ENCODE measurements at places on chromosomes 16 and 17.
A peak's percentile ranks its signal among the peaks of the same experiment; 100 is the strongest.

- DNase-seq: no peak
Measured at GRCh38 chr17:80931421-80932265, 60.0 kb upstream of the CHMP6 start.

- DNase-seq: no peak
Measured at GRCh38 chr17:77802333-77802615, 156.2 kb upstream of the TNRC6C start.

- no peak for DNase-seq
Measured at GRCh38 chr17:58019521-58019920, 12.5 kb upstream of the SRSF1 start.

GRCh38 chr16:55435387-55435786, 43.6 kb upstream of the MMP2 start:
- no peak for DNase-seq

- no peak for DNase-seq
Measured at GRCh38 chr17:3704931-3705717, 9.2 kb upstream of the P2RX5 start.

GRCh38 chr16:27374221-27374803, 27.7 kb upstream of the IL21R start:
- DNase-seq: no peak

DNA sequence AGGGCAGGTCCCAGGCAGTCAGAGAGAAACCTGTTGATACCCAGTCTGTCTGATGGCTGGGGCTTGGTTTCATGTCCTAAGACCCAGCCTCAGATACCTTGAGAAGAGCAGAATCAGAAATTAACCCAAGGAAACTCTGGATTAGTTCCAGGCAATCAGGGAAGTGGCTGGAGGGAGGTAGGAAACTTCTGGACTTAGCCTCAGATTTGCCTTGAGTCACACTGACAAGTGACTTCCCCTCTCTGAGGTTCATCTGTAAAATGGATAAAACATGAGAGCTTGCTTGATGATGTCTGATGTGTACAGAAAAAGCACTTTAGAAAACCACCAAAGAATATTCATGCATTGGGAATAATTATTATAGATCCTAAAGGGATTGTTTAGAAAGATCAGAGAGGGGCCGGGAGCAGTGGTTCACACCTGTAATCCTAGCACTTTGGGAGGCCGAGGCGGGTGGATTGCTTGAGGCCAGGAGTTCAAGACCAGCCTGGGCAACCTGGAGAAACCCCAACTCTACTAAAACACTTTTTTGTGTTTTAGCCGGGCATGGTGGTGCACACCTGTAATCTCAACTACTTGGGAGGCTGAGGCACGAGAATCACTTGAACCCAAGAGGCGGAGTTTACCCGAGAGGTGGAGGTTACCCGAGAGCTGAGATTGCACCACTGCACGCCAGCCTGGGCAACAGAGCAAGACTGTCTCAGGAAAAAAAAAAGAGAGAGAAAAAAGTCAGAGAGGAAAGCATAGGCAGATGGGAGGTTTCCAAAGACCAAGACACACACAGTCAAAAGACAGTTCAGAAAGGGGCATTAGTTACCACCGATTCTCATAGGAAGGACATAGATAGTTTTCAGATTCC, 3.8 kb downstream of the CIITA start:
- DNase-seq: no peak

DNA sequence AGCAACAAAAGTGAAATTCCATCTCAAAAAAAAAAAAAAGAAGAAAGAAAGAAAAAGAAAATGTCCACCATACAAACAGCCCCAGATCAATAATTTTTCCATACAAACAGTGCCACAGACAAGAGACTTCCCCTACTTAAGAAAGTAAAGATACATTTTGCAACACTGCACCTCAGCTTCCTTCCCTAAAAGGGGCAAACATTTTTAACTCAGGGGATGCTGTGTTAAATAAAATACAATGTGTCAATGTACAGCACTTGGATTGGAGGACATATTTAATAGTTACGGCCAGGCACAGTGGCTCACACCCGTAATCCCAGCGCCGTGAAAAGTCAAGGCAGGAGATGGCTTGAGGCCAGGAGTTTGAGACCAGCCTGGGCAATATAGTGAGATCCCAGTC, 22.3 kb downstream of the MYH11 start:
- no peak for DNase-seq

GRCh38 chr17:48313096-48313755, 116.8 kb downstream of the SKAP1 start:
- no peak for DNase-seq

- DNase-seq: no peak
Measured at GRCh38 chr17:73613271-73614233, 30.7 kb downstream of the SDK2 start.

DNA sequence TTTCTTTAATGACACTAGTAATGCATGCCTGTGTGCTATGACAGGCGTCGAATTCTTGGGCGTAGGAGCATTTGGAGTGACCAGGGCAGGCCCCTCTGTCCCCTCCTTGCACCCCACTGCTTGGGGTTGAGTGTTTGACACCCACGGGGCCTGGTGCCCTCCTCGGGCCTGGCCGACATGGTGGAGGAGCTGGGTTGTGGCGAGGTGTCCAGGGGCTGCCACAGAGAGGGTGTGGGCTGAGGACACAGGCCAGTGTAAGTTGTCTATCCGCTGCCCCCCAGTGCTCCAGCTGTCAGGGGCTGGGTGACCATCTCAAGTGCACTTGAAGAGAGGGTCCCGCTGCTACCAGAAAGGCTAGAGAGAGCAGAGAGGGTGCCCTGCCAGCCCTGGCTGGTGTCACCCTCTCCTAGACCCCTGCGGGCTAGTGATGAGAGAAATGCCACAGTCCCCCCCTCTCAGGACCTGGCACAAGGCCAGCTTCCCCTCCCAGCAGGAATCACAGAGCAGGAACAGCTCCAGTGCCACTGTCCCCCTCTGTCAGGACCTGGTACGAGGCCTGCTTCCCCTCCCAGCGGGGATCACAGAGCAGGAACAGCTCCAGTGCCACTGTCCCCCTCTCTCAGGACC, 30.5 kb downstream of the MGRN1 start:
- DNase-seq: no peak

DNA sequence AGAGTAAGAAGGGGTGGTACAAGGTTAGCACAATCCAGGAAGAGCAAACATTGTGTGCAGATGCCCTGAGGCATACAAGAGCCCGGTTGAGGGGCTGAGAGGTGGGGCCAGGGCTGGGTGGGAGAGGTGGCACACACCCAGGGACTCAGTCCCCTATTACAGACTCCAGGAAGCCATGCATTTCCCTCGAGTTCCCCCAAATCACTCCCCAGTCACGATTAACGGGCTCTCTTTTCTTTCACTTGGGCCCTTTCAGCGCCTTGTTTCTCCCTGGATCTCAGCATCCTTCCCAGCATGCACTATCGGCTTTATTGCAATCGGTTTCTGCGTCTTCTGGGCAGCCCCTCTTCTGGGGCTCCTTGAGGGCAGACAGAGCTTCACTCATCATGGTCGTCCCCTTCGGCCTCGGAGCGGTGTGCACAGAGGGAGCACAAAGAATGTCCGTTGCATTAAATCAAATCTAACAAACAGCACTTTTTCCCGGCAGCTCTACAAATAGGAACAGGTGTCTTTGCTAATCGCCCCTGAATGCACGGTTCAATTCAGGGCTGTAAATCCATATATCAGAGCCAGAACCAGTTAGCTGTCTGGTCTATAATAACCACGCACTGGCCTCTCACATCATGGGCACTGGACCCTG, 184.6 kb upstream of the HSBP1 start:
- no peak for DNase-seq

DNA sequence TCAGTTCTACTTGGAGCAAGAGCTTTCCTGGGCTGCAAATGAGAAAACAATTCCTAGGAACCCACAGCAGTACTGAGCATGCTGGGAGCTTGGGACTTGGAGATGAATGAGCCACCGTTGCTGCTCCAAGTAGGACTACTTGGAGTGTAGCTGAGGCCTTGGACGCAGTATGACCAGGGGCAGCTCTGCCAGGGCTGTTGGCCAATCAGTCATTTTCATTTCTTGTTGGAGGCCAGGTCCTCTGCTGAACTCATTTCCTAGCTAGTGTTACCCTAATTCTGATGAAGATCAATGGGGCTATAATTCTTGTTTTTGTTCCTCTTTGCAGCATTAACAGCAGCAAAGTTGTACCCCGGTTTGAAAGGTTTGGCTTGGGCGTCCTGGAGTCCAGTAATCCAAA, 8.0 kb upstream of the LGALS9 start:
- DNase-seq: no peak

- peak; percentile 13 for DNase-seq
Measured at GRCh38 chr17:39759204-39759603, 21.5 kb downstream of the GRB7 start.

- DNase-seq: no peak
Measured at GRCh38 chr17:41140360-41141131, at the start of gene KRTAP4-6. Gene KRTAP4-6 (minus strand): TSS chr17:41140544. CDS start chr17:41140487, 57 bp downstream.

- DNase-seq: no peak
Measured at GRCh38 chr16:19604911-19605310, 49.4 kb downstream of the VPS35L start.

DNA sequence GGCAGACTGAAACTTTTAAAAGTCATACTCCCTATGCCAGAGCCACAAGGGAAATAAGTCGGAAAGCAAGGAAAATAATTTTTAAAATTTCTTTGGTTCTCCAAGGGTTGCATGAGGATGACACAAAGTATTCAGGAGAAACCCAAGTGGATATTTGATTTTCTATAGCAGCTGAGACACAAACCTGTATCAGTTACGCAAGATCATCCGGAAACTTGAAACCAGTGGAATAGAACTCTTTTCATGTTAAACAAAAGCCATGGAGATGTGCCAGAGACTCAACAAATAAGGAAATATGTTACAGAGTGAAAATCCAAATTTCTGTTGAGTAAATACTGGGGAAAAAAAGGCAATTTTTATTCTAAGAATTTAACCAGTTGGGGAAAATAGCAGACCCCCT, 294.7 kb downstream of the KIF2B start:
- no peak for DNase-seq

- DNase-seq: no peak
Measured at GRCh38 chr17:63279498-63280230, 166.4 kb downstream of the CYB561 start.

- no peak for DNase-seq
Measured at GRCh38 chr17:5596421-5596820, 12.1 kb upstream of the NLRP1 start.

GRCh38 chr16:17347624-17348023, 123.1 kb downstream of the XYLT1 start:
- no peak for DNase-seq

- DNase-seq: peak; percentile 83
Measured at GRCh38 chr17:44708401-44709263, at the start of gene DBF4B. Gene DBF4B (plus strand): TSS chr17:44708665. CDS start chr17:44708821, 156 bp downstream.

DNA sequence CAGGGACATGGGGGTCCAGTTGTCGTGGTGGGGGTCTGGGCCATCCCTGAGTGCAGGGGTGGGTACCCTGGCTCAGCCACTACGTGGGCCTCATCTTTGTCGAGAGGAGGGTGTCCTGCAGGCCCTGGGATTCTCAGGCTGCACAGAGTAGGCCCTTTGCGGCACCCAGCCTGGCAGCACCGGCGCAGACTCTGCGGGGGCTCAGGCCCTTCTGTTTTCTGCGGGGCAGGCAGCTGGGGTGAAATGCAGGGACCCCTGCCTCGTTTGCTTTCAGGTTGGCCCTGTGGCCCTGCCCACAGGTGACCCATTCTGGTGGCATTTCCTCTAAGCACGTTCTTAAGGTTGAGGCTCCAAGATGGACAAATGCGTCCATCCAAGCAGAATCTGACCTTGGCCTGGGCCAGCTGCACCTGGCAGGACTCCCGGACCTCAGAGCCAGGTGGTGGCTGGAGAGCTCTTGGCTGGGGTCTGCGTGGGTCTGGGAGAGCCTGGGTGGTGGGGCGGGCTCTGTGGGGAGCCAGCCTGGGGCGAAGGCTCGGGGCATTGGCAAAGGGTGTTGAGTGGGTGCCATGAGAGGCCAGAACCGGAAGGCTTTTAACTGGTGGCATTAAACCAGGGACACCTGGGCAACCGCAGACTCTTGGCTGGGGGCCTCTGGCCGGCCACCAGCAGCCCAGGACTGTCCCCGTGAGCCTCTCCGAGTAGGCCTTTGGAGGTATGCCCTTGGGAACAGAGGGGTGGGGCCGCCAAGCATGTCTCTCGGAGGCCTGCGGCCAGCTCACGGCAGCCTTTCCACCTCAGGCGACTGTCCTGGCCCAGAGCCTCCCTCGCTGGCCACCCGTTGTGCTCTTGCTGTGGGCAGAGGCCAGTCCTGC, 16.9 kb downstream of the PRSS27 start:
- no peak for DNase-seq

GRCh38 chr17:60333628-60334031, 58.3 kb downstream of the USP32 start:
- no peak for DNase-seq
